ENCODE measurements at places on chromosomes 2 and 18.

- DNase-seq: no peak
Measured at GRCh38 chr2:101559551-101559950, 84.6 kb upstream of the RFX8 start.

GRCh38 chr2:100821255-100821910 is 1.4 kb downstream of the NPAS2 start:
- no peak for DNase-seq

GRCh38 chr2:2399396-2399795 is 68.3 kb upstream of the MYT1L start:
- DNase-seq: no peak

- DNase-seq: no peak
Measured at GRCh38 chr18:34126121-34126520, 98.6 kb downstream of the NOL4 start.

GRCh38 chr2:239964399-239965185 is 60.5 kb downstream of the NDUFA10 start:
- DNase-seq: no peak

- DNase-seq: no peak
Measured at GRCh38 chr2:209501579-209501978, 77.7 kb downstream of the MAP2 start.

- DNase-seq: no peak
Measured at GRCh38 chr2:19185086-19185485, 173.3 kb downstream of the OSR1 start.

- peak; percentile 33 for DNase-seq
Measured at GRCh38 chr2:27262379-27263286, at the start of gene SLC30A3. Gene SLC30A3 (minus strand): TSS chr2:27263047. CDS start chr2:27262906, 141 bp downstream.

DNA sequence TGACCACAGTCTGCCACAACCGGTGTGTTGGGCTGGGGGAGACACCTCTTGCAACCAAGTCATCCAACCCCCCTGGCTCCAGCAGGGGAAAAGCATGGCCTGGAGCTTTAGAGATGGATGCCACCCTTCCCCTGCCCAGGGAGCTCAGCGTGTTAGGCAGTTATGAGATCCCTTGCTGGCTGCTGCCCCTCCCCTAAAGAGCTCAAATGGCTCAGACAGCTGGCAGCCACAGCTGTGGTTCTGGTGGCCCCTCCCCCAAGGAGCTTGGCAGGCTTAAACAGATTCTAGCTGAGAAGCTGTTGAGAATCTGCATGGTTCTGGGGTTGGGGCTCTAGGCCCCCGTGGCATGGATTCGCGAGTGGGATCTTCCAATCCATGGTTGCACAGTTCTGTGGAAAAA is 64.7 kb downstream of the TEX51 start:
- DNase-seq: no peak

GRCh38 chr18:65411061-65411460 is 339.8 kb upstream of the CDH7 start:
- DNase-seq: no peak

DNA sequence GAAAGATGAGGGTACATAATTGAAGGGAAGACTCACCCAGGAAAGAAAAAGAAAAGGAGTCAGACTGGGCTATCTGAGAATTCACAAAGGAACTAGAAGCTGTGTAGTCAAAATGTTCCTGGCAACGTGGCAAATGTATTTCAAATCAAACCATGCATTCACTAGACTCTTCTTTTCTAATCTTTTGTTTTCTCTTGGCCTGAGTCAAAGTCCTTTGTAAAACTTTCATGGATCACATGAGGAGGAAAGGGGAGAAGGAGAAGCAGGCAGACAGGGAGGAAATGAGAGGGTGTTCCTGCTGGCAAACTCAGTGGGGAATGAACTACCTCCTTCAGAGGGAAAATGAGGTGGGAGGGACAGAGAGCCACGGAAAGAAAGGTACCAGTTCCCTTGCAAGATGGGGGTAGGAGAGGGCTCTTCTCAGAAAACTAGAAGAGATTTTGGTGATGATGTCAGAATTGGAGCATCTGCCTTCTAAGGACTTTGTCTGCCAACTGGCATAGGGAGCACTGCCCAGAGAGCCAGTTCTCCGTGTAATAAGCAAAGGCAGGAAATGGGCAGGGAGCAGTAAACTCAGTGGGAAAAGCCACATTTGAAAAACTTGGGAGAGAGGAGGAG is 51.4 kb downstream of the SLC8A1 start:
- no peak for DNase-seq

- DNase-seq: no peak
Measured at GRCh38 chr2:85394261-85394681, 15.9 kb downstream of the CAPG start.

DNA sequence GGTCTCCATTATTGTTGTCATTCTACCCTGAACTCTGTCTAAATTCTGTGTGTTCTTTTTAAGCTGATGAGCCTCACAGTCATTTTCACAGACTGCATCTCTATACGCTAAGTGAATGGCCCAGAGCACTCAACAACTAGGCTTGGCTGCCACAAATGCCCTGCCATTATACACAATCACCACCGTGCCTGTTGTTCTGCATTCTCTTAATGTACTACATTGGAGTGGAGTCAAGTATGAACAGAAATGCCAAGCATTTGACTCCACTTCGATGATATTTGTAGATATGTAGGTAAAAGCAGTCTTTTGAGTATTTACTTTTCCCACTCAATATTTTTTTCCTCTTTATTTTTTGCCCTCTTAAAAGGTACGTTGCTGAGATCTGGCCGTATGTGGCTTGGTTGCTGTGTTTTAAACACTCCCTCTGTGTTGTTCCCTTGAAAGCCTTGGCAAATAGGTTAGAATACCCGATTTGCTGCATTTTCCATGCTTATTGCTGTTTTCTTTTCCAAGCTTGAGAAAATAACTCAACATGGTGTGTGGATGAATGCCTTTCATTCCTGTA is 36.2 kb upstream of the TMEFF2 start:
- DNase-seq: no peak

GRCh38 chr2:55616551-55617174 is 759 bp downstream of the PPP4R3B start:
- no peak for DNase-seq

- no peak for DNase-seq
Measured at GRCh38 chr2:17544256-17544655, 3.8 kb downstream of the VSNL1 start.

Measured in stimulated activated CD8-positive, alpha-beta memory T cell treated with anti-CD3 and anti-CD28 coated beads, Interleukin-4, amount 100 ng/mL, for 4 hours (primary cell).